ENCODE measurements at places on chromosomes 4 and X.

- no peak for DNase-seq
These were observed 14.3 kb downstream of the ABLIM2 start for GRCh38 chr4:8144359-8144758.

DNA sequence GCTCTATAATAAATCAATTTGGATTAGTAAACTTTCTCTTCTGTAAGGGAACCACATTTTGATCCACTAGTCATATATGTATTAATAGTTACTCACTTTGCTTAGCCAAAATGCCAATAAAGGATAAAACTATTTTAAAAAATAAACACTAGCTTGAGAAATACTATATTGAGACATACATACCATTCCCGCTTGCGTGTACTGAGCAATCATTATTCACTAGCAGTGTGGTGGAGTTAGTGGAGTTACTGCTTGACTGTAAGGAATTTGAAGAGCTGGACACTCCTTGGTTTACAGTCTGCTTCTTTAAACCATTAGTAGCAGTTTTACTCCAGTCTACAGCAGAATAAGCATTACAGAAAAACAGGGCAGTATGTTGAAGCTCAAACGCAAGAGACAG is 10.8 kb upstream of the PHKA2 start:
- no peak for DNase-seq

- no peak for DNase-seq
These were observed 90.7 kb downstream of the SHROOM3 start for GRCh38 chr4:76525751-76526150.

GRCh38 chrX:108914791-108915190 is 178.4 kb upstream of the IRS4 start:
- no peak for DNase-seq

DNA sequence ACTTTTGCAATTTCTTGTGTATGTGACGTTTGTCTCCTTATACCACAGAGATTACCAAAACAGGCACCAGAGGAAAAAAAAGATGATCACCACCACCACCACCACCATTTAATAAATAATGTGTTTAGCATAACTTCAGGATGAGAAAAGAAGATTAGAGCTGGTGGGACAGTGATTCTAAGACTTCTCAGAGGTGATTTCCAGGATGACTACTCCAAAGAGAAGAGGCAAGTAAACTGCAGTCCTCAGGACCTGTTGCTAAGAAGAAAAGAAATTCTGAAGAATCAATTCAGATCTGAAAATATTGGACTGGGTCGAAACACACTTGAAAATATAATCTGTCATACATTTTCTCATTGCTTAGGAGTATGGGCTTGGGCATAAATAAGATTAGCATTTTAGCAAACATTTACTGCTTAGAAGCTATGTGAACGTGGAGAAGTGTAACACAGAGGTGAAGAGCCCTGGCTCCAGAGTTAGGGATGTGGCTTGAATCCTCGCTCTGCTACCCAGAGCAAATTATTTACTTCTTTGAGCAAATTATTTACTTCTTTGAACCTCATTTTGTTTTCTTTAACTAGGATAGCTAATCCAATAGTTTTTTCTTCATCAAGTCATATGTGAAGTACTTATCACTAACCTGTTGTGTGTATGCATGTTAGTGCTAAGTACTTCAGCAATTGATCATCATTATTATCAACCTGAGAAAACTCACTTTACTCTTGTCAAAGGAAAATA is 10.5 kb upstream of the YTHDC1 start:
- no peak for DNase-seq

DNA sequence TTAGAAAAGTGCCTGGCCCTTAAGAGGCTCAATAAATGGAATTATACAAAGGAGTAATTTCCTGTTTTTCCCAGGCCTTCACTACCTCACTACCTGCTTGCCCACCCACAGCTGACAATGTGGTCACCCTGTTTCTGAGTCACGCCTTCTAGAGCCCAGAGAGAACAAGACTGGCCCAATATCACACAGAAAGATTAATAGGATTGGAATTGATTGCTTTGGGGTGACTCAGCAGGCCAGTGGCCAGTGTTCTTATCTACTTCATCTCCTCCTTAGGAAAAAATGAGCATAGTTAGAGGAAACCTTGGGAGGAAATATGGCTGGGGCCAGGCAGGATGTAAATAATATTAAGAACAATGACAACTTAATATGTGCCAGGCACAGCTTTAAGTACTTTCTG is 4.5 kb upstream of the FGF16 start:
- no peak for DNase-seq

DNA sequence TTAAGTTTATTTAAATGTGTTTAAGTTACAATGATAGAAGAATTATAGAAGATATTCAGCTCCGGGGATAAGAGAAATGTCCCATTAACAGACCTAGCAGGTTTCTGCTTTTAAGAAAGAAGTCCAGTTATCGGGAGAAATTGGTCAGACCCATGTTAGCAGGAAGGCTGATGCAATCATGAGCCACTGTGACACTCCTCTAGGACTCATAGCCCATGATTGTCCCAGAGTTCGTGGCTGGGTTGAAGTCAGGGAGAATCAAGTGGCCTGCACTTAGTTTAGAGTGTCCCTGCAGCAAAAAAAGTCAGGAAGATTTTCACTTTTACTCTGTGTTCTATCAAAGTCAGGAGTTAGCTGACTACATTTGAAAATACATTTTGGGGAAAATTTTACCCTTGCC is 72.0 kb downstream of the TMEM144 start:
- DNase-seq = no peak

GRCh38 chr4:7179158-7179557 is 13.2 kb upstream of the SORCS2 start:
- no peak for DNase-seq

- no peak for DNase-seq
These were observed 27.6 kb downstream of the C4orf50 start for GRCh38 chr4:5990446-5991160.

GRCh38 chr4:177713454-177713853 is 271.2 kb upstream of the AGA start:
- no peak for DNase-seq

- DNase-seq = no peak
These were observed 145.9 kb downstream of the PPA2 start for GRCh38 chr4:105327956-105328355.

- no peak for DNase-seq
These were observed 11.3 kb upstream of the PLAC1 start for GRCh38 chrX:134669378-134670098.

DNA sequence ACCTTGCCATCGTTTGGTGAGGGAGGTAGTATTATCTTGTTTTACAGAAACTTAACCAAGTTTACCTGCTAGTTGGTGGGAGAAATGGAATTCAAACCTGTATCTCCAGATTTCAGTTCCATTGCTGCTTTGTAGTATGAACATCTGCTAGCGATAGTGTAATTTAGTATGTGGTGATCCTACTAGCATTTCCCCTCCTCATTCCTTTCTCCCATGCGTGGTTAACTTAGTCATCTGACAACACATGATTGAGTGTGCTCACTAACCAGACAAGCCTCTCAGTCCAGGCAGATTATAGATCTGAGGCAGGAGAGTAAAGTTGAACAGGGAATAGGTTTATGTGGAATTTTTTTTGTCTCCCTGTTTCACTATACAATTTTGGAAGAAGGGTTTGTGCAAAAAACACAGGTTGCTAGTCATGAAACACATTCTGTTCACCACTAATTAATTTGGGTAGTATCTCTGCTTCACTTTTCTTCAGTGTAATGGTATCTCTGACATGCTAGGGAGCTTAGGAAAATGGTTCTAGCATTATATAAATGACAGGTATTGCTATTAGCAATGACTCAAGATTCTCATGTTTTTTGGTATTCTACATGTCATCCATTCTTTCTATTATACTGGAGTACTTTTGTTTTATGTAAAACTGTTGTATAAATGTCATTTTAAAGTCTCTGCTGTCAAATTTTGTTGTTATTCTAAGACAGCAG is 21.7 kb downstream of the RBPJ start:
- no peak for DNase-seq

DNA sequence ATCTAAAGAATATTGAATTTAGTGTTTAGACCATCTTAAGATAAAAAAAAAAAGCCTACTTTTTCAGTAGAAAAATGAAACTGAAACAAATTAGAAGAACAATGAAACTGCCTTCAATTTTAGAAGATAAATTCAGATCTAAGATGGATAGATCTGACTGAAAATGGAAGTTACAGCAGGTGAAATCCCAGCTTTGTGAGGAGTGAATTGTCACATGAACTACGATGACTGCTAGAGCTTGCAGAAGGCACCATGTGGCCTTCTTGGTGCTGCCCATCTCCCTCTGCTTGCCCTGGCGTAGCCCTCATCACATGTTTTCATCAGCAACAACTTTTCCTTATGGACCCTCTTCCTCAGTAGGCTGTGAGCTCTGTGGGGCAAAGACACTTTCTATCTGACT is 51.4 kb upstream of the EMCN start:
- no peak for DNase-seq

DNA sequence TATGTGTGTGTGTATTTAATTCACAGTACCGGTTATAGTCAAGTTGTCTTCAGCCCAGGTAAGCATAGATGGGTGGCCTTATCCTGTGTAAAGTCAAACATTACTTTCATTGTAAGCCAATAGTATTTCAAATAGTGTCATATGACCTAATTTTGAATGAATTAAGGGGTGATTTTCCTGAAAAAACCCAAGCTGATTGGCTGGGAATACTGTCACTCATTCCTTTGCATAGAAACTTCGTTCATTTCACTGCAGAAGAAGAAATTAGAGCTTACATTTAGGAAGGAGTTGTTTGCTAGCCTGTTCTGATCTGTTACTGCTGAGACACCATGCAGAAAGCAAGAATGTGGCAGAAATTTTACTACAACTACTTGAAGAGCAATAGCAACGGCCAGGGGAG is 45.4 kb downstream of the SMARCAD1 start:
- no peak for DNase-seq
